Tongue (tissue), 3 donors: ENCODE measurements at places on chromosomes 16 and 17.

DNA sequence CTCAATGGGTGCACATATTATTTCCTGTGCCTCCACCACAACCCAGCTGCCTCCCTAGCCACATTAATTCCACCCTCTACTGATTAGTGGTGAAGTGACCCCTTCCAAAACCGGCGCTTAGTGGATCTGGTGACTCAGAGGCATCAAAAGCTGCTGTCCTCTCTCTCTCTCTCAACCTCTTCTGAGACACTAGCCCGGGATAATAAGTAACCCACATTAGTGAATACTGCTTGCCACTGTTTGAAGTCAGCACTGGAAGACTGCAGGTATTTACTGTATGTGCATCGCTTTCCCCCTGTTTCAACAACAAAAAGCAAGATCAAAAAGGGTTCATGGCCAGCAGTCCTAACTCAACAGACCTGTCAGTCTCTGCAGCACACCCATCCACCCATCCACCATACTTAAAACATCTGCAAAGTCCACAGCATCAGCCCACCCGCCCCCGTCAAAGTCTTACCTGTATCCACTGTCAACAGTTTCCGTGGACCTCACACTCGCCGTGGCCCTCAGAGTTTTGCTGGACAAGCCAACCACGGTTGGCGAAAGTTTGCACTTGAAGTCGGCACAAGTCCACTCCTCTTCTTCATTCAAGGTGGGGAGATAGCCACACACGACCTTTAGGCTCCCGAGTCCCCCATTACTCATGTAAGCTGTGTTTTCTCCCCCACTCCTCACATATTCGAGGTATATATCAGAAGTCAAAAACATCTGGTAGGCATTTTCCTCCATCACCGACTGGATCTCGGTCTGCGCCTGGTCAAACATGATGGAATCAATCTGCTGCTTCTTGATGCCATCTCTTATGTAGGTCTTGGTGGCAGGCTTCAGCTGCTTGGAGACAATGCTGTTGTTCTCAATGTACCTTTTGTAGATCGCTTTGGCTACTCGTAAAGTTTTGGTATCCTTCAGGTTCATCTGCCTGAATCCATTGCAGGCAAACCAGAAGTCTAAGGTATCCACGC, 3.8 kb downstream of the AXIN2 start:
- no peak for DNase-seq

DNA sequence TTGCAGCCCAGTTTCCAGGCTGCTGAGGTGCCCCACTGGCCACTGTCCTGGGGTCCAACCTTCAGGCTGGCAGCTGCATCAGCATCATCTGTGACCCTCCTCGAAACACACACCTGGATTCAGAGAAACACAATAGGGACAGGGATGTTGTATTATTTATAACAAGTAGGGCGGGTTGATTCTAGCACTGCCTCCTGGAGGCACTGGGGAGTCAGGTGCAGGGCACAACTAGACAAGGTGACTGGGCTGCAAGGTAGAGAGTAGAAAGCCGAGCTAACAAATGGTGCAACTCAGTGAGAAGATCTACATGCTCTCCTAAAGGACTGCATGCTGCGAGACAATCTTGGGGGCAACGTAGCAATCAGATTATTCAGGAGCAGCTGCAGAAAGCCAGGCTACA, 317.3 kb downstream of the SLC39A11 start:
- no peak for DNase-seq

DNA sequence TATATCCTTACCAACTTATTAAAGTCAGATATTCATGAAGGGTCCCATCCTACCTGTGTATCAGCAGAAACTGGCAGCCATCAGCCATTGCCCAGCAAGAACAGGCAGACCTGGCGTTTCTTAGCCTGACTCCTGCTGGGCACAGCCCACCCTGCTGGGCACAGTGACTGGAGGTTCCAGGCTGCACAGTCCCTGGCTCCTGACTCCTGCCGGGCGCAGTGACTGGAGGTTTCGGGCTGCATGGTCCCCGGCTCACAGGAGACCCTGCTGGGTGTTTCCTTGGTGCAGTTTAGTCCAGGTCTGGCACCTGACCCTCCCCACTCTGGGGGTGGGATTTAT, 6.7 kb downstream of the TIMM22 start:
- DNase-seq: no peak

GRCh38 chr17:10205549-10206185, 7.3 kb upstream of the GAS7 start:
- no peak for DNase-seq

GRCh38 chr16:9058211-9058610, 33.2 kb upstream of the HAPSTR1 start:
- no peak for DNase-seq
